ENCODE measurements at places on chromosomes 5 and 9. TPM values are rescaled to one million over a fixed set of nuclear protein-coding genes. Genes with fewer than 3 reads are reported as not detected.
A peak's percentile ranks its signal among the peaks of the same experiment; 100 is the strongest.

DNA sequence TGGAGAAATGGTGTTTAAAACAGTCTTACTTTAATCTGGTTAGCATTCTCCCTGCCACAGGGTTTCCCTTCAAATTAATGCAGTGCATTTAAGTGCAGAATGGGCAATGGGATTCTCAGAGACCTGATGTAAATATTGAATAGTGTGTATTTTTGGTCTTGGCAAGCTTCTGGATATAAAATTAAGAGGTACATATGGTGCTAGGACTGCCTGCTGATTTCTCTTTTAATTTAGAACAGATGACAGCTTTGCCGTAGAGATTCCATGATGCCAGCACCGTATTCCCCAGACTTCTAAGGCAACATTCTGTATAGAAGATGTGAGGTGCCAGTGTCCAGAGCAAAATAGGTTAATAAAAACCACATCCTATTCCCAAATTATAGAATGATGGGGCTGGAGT lies 1.9 kb downstream of the MTAP start:
- no peak for DNase-seq

DNA sequence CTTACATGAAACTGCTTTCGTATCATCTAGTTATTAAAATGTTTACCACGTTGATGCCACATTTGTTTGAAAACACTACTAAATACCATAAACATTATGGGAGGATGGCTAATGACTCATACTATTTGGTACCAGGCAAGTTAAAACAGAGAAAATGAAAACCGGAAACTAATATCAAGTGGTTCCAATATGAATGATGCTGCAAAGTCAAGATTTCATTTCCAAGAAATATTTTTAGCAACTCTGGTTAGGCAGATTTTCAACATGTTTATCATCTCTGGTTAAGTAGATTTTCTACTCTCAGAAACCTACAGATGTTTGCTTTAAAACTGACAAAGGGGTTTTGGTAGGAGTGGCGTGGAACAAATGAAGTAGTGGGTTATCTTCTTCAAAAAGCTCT lies 4.9 kb upstream of the F2R start:
- DNase-seq, result no peak

DNA sequence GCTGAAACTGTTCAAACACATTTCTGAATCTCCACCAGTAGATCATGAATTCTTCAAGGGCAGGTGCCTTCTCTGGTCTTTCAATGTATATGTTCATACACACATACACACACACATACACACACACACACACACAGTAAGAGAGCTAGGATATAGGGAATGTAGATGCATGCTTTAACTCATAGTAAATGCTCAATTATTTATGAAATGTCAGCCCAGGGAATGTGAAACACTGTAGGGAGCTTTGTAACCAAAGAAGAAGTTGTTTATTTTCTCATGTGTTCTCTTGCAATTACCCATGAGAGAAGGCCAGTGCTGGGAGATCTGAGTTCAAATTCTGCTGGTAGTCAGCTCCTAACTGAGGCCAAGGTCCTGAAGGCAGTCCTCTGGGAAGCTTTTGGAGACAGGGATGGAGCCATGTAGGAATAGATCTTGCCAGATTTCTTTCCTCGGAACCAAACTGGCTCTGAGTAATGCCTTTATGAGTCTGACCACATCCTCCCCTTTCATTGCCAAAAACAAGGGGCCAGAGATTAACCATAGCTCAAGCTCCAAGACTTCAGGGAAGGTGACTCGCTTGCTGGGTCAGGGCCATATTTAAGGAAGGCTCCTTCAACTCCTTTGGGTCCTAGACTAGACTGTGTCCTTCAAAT lies 487.0 kb upstream of the TNC start:
- no peak for DNase-seq

GRCh38 chr9:137757613-137758029 lies 120.0 kb upstream of the CACNA1B start:
- DNase-seq, result no peak

CTNND2 gene
- total RNA-seq, result 10.6 TPM

GRCh38 chr5:72441862-72442540 lies 65.2 kb downstream of the ZNF366 start:
- peak; percentile 11 for DNase-seq

GRCh38 chr9:74361508-74361907 lies 135.6 kb upstream of the RORB start:
- no peak for DNase-seq

RASA1 gene
- 36.0 TPM for total RNA-seq

DNA sequence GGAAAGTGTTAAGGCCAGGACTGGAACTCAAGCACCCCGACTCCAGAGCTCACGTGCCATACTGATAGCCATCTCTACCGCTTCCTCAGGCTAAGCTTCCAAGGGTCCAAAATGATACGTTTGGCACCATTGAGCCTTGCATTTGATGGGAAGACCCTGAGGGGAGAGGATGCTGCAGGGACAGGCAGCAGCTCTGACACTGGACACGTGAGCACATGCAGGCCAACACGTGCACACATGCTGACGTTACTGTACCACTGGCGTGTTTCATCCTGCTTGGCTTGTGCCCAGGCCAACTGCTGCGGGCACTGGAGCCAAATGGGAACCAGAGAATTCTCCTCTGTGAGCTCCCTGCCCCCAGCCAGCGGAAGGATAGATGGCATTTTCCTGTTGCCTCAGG lies 5.2 kb downstream of the FAT2 start:
- no peak for DNase-seq

GRCh38 chr9:109624896-109625295 lies 126.8 kb upstream of the PTPN3 start:
- no peak for DNase-seq
